Foreskin keratinocyte (primary cell): ENCODE measurements at places on chromosomes 4 and X. TPM values are rescaled to one million over a fixed set of nuclear protein-coding genes. Genes with fewer than 3 reads are reported as not detected.

- DNase-seq = no peak
These were observed 726.0 kb downstream of the GRID2 start for GRCh38 chr4:93029769-93030168.

- no peak for DNase-seq
These were observed 181.6 kb downstream of the PCDH7 start for GRCh38 chr4:30901461-30902451.

SLC10A4 gene
- not detected in 2 replicates for total RNA-seq

PCDH10 gene
- total RNA-seq = not detected in 2 replicates

CXCL8 gene
- total RNA-seq = 2.5 and 2.9 TPM in 2 replicates
